ENCODE measurements at places on chromosomes 16 and 17.
A peak's percentile ranks its signal among the peaks of the same experiment; 100 is the strongest.

- no peak for DNase-seq
These were observed 10.0 kb downstream of the LITAFD start for GRCh38 chr16:8892101-8892575.

- DNase-seq = no peak
These were observed 4.7 kb downstream of the SLC13A5 start for GRCh38 chr17:6708357-6708961.

DNA sequence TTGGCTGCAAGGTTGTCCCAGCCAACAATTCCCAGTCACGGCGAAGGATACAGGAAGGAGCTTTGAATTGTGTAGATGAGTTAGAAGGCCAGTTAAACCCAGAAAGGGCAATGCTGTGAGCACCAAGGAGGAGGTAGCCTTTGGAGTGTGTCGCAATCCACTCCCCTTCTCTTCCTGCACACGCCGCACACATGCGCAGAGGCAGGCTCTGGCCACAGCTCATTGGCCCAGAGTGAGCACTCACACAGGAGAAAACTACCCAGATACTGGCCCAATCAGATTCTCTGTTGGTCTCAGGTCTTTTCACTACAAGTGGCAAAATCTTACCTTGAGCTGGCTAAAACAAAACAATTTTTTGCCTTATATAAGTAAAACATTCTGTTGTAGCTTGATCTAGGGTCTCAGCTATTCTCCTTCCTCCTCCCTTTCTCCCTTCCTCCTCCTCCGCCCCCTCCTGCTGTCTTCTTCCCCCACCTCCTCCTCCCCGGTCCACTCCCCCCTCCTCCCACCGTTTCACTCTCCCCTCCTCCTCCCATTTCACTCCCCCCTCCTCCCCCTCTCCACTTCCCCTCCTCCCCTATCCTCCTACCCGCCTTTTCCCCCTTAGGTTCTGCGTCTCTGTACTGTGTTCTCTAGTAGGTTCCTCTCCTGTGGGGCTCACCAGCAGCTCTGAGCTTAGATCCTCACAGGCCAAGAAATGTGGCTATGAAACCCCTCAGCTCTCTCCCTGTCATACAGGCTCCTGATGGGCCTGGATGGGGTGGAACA lies 344.9 kb downstream of the CPPED1 start:
- DNase-seq = no peak

GRCh38 chr16:83105279-83106077 lies 478.7 kb downstream of the CDH13 start:
- DNase-seq = no peak

DNA sequence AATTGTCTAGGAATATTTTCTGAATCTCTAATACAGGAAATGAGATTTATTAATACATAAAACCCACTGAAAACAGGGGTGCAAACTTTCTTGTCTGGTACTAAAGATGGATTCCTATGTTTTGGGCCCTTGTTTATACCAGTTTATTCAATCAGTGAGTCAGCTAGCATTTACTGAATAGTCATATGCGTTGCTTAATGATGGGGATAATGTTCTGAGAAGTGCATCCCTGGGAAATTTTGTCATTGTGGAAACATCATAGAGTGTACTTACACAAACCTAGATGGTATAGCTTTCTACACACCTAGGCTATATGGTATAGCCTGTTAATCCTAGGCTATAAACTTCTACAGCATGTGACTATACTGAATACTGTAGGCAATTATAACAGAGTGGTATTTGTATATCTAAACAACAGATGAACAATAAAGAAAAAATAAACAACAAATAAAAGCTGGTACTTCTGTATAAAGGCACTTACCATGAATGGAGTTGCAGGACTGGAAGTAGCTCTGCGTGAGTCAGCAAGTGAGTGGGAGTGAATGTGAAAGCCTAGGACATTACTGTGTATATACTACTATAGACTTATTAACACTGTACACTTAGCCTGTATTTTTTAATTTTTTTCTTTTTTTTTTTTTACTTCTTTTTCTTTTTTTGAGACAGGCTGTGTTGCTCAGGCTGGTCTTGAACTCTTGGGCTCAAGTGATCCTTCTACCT lies 63.7 kb downstream of the SIAH1 start:
- DNase-seq = no peak

GRCh38 chr17:38338053-38338452 lies 5.7 kb downstream of the GPR179 start:
- no peak for DNase-seq

DNA sequence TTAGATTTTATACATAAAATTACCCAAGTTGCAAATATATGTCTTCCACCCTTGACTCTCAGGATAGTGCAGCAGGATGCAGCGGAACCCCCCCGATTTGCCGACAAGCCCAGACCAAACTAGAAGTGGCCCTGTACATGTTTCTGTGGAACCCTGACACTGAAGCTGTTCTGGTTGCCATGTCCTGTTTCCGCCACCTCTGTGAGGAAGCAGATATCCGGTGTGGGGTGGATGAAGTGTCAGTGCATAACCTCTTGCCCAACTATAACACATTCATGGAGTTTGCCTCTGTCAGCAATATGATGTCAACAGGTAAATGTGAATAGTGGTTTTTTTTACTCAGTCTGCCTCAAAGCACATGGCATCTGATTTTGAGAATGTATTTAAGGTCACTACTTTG lies 70.7 kb downstream of the OMG start:
- no peak for DNase-seq

GRCh38 chr16:12548270-12548983 lies 255.3 kb downstream of the CPPED1 start:
- DNase-seq = no peak

DNA sequence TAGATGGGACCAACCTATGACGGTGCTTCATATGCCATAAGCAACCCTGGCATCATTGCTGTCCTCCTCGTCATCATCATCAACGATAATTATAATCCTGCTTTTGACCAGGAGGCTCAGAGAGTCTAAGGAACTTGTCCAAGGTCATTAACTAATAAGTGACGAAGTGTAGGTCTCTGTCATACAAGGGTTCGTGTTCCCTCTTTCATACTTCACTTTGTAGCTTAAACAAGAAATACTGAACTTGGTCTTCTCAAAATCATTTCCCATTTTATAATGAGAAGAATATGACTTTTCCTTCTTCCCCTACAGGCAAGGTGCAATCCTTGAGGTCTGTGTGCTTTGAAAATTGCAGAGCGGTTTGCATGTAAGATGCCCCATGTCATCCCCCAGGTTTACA lies 31.2 kb upstream of the PIK3R6 start:
- DNase-seq = no peak

GRCh38 chr17:17892009-17892408 lies 55.2 kb upstream of the SREBF1 start:
- DNase-seq = peak; percentile 42

DNA sequence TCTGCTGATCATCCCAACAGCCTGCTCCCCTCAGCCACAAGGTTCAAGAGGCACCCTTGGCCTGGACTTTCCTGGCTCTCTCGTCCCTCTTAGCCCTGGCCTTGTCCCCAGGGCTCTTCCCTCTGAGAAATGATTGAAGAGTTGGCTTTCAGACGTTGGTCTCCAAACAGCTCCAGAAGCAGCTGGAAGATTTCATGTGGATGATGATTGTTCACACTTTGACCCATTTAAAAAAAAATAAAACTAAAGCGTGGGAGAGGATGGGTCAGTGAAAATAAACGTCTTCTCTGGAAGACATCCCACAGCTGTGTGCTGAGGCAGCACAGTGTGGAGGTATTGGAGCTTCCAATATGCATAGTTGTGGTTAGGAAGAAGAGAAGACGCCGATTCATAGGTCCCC lies 54.7 kb upstream of the CDH11 start:
- DNase-seq = no peak

DNA sequence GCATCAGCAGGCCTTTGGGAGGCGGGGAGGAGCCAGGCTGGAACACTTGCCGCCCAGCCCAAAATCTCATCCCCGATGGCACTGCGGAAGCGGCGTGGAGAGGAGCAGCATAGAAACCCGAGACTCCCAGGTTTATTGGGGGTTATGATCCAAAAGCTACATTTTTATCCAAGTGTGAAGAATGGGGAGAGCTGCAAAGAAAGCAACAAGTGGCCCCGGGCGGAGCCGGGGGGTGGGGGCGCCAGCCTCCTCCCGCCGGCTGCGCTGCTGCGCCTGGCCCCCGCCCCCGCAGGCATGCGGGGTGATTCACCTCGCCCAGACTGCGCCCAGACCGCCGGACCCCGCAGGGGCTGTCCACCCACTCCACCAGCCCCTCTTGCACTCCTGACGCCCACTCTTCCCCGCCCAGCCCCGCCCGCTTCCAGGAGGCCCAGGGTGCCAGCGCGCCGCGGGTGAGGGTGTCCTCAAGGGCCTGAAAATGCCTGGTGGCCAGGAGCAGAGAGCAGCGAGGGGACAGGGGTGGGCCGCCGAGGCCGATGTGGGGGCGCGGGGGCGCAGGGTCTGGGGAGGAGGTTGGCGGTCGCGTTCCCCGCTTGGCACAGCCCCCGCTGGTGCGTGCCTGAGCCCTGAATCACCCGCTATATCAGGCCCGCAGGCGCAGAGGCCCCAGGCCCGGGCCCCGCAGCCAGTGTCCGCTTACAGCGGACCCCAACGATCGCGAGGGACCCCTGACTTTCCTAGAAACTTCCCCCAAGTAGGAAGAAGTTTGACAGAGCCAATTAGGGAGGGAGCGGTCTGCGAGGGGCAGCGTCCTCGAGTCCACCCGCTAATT lies 1.3 kb downstream of the CAVIN1 start:
- DNase-seq = no peak

- no peak for DNase-seq
These were observed 238.1 kb upstream of the MAF start for GRCh38 chr16:79838496-79839259.

DNA sequence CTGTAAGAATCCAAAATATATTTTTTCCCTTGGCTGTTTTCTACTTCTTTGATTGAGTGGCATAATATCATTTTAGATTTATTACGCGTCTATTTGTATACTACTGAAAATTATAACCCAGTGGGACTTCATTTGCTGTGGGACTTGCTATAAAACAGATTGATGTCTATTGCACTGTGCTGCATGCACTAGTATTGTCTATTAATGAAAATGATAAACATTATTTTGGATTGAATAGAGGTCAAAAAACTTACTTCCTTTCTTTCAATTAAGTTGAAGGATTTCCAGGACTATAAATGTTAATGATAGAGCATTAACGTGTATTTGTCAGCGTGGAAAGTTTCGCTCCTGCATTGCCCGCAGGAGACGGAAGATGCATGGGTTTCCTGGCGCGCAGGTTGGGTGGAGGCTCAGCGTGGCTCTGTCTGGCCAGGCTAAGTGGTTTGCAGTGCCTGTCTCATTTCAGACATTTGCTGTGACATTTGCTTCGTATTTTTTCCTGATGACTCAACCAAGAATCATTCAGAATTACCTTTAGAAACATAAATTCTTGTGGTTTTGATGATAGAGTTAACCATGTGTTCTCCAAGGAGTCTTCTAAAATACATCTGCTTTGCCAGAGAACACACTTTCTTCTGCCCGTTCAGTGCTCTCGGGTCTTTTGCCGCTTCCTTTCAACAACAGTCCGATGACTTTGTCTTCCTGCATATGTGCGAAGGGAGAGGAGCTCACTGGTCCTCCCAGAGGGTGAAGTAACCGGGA lies 216.7 kb downstream of the RPTOR start:
- no peak for DNase-seq

DNA sequence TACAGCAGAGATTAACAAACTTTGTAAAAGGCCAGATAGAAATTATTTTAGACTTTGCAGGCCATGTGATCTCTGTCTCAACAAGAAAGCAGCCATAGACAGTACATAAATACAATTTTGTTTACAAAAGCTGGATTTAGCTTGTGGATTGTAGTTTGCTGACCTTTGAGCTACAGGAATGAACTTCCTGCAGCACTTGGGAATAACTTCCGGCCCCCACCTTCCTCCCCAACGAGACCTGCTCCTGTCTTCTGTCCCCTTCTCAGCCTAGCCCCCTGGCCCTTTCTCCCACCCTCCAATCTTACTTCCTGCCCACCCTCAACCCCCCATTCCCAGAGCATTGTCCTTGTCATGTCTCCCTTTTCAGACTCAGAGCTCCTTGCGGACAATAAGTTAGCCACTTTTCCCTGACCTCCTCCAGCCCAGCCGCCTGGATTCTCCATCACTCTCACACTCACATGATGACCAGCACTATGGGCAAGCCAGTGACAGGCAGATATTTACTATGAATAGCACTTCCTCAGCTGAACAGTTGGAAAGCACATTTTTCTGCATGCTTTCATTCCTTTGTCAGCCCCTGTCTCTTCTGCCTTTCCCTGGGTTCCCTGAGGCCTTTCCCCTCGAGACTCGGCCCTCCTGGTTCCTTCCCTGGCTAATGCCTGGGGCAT lies 27.6 kb upstream of the DLX3 start:
- DNase-seq = no peak

DNA sequence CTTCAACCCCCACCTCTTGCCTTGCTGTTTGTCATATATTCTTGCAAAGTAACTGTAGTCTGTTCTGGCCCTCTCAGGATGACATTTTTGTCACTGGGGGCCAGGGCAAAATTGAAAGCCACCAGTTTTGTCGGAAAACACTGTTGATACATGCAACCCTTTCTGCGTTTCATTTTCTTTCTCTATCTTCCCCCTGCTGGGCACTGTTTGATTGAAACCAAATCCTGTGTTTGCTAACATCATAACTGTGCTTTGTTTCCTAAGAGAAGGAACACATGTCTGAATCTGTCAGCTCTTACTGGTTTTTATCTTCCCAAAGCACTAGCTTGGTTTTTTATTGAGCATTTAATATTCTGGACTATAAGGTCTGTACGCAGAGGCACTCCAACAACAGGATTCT lies 11.7 kb upstream of the CPPED1 start:
- no peak for DNase-seq

DNA sequence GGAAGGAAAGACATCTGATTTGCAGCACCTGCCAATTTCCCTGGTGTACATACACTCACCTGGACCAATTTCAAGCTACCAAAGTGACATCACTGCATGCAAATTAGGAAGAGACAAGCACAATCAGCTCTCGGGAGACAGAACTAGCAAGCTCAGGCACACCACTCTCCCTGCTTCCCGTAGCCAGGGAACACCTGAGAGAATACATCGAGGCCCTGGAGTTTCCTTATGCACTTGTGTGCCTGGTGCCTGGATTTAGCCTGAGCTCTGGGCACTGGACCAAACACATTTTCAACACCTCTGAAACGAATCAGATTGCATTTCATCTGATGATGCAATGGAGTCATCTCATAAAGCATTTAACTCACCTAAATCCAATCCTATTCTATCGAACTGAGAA lies 110.5 kb downstream of the HS3ST2 start:
- peak; percentile 73 for DNase-seq

- peak; percentile 32 for DNase-seq
These were observed 47.7 kb downstream of the ZFHX3 start for GRCh38 chr16:73000020-73000906.

DNA sequence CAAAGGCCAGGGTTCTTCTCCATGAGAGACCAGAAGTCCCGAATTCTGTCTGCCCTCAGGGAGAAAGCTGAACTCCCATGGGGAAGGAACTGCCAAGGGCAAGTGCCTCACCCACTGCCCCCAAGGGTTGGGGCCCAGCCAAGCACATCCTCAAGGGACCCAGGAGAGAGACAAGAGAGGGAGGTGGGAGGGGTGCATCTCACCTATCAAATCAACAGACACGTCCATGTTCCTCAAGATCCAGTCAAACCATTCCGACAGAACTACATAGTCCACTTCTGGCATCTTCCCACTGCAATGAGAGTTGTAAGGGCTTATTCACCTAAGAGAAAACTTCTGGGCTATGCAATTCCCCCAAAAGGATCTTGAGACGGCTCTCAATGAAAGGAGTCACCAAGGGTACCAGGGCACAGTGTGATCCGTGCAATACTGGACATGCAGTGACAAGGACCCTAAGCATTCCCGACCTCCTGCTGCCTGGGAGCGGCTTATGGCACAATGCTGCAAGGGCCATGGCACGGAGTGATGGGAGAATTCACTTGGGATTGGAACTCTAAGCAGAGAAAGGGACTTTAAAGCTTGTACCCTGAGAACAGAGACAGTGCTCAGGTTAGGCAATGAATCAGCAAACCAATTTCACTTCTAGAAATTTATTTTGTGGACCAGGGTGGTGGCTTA lies 32.2 kb downstream of the TK2 start:
- no peak for DNase-seq
